ENCODE measurements at places on chromosomes 4 and X.

DNA sequence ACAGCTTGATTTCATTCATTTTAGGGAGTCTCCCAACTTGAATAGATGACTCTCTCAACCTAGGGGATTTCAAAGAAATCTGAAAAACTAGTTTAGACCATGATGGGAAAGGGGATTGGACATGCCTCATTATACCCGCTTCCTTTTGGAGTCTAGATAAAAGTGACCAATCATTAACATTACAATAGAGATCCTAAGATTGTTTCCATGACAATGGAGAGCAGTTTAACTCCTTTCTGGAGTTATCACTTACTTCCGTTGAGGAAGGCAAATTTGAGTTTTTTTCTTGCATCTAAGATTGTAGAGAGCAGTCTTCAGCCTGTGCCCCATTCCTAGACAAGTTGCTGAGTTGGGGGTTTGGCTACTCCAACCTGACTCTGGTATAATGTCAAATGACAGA is 11.4 kb upstream of the IL15 start:
- no peak for DNase-seq

DNA sequence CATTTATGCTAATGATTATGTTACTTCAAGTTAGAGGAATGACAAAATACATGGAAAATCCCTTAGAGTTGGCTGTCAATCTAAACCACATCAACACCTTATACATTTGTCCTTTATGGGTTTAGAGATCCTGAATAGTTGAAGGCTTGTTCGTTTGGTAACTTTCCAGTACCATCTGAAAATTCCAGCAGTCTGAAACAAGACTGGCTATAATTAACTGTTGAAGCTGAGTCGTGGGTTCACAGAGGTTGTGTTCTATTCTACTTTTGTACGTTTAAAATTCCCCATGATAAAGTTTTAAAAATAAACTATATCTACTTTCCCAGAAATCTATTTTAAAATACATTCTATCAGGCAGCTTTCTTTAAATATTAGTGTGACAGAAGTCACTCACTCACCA is 73.0 kb downstream of the USP46 start:
- no peak for DNase-seq

- DNase-seq, result no peak
Measured at GRCh38 chr4:158523990-158524535, 2.4 kb downstream of the RXFP1 start.

DNA sequence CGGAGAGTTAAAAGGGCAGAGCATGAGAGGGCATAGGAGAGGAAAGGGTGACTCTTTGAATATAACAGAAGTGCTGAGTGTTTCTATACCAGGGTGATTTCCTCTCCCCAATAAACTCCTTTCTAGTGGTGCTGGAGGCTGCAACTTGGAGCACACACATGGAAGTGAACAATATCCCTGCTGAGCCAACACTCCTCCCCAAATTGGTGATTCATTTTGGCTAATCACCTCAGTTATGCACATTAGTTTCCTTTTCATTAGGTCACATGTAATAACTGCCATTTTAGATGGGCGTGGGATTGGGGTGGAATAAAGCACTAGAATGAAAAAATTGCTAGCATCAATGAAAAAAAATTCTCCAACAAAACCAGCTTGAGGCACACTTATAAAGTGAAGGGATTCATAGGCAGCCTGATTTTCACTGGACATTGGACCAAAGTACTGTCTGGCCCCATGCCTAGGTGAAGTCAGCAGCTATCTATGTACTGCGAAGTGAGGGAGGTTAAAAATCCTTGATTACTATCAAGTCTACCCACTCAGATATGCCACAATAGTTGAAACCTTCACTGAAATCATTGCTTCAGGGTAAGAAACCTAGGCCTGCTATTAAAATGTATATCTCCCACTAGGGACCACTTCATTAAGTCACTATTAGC is 174.0 kb downstream of the GLUD2 start:
- DNase-seq, result no peak

- DNase-seq, result peak; percentile 65
Measured at GRCh38 chr4:11424000-11424399, 4.7 kb downstream of the HS3ST1 start.

DNA sequence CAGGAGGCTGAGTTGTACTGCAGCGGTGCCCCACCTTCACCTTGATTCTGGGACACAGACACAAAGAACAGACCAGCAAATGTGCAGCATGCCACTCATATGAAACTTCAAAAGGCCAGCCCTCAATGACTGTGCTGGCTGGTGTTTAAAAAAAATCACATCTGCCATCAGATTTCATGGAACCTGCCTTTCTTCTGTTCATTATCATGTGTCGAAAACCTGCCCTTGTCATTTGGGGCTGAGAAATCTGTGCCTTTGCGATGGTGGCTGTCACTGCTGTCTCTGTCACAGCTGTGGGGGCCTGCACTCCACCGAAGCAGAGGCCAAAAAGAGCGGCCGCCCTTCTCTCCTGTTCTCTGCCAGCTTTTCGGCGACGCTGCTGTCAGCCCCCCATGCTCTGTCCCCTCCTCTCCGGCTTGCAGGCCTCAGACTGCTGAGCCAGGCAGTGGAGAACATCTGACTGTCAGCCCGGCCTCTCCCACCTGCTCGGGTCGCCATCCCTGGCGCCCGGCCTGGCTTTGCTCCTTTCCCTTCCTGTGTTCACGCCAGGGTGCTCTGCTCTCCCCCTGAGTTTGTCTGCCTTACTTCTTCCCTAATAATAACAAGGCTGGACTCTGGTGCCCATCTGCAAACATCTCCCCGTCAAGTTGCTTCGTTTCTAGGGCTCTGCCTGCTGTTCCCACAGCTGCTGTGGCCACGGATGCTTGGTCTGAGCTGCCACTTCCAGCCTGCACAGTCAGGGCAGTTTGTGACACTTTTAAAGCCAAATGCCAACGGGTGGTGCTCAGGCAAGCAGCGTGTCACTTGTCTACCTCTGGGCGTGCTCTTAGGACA is 355.2 kb downstream of the UNC5C start:
- no peak for DNase-seq

DNA sequence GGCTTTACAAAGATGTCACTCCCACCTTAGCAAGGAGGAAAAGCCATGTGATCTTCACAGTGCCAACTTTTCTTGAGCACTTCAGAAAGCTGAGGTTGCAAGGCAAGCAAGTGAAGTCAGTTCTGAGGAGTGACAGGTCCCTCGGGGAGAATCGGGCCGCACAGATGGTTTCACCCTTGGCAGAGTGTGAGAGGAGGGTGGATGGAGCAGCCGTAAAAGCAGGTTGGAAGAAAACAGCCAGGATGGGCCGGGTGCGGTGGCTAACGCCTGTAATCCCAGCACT is 43.6 kb upstream of the TLR3 start:
- DNase-seq, result no peak

- DNase-seq, result no peak
Measured at GRCh38 chrX:107714206-107714891, 61.2 kb downstream of the TSC22D3 start.

DNA sequence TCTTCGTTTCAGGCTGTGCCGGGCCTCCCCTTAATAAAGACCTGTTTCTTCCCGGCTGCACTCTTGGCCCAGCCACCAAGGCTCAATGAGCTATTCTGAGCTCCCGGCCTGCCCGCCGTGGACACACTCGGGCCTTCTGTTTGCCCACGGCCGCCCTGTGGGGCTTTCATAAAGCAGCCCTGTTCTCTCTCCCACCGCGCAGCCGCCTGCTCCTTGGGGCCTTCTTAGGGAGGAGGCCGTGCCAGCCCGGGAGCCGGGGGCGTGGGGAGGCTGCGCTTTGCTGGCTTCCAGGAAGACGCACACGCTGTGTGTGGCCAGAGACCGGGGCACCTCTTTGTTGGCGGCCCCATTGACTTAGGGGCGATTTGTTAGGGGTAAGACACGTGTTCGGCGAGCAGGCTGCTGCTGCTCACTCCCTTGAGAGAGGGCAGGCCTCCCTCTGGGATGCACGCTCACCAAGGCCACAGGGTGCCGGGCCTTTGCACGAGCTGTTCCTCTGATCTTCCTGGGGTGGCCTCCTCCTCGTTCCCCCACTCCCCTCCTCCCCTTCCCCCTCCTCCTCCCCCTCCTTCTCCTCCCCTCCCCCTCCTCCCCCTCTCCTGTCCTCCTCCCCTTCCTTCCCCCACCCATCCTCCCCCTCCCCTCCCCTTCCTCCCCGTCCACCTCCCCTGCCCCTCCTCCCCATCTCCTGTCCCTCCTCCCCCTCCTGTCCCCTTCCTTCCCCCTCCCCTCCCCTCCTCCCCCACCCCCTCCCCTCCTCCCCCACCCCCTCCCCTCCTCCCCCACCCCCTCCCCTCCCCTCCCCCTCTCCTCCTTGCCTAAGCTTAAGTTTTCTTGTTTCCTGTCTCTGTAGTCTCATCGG is 11.3 kb downstream of the BLOC1S4 start:
- peak; percentile 58 for DNase-seq

- no peak for DNase-seq
Measured at GRCh38 chr4:169136330-169136729, 126.3 kb upstream of the CBR4 start.

- no peak for DNase-seq
Measured at GRCh38 chr4:153781280-153781679, 7.6 kb downstream of the SFRP2 start.

GRCh38 chrX:39808471-39808917 is 289.3 kb downstream of the BCOR start:
- no peak for DNase-seq

GRCh38 chr4:158201876-158202275 is 8.4 kb upstream of the TMEM144 start:
- DNase-seq, result no peak

GRCh38 chr4:110514889-110515479 is 39.0 kb downstream of the ENPEP start:
- no peak for DNase-seq

DNA sequence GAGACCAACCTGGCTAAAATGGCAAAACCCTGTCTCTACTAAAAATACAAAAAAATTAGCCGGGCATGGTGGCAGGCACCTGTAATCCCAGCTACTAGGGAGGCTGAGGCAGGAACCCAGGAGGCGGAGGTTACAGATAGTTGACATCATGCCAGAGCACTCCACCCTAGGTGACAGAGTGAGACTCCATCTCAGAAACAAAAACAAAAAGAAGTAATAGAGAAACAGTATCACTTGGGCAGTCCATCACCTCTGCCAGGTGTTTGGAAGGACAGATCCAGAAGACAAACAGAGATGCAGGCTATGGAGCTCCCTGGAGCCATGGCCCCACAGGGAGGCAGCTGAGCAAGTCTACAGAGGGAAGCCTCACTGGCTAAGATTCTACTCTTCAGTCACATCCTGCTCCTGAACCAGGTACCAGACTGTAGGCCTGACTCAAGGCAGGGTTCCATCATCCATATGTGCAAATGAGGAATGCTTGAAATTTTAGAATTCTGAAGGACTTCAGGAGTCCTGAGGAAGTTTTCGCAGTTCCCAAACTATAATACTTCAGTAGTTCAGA is 81.4 kb upstream of the CPEB2 start:
- DNase-seq, result no peak

GRCh38 chrX:155094468-155095061 is 23.3 kb downstream of the BRCC3 start:
- DNase-seq, result no peak

DNA sequence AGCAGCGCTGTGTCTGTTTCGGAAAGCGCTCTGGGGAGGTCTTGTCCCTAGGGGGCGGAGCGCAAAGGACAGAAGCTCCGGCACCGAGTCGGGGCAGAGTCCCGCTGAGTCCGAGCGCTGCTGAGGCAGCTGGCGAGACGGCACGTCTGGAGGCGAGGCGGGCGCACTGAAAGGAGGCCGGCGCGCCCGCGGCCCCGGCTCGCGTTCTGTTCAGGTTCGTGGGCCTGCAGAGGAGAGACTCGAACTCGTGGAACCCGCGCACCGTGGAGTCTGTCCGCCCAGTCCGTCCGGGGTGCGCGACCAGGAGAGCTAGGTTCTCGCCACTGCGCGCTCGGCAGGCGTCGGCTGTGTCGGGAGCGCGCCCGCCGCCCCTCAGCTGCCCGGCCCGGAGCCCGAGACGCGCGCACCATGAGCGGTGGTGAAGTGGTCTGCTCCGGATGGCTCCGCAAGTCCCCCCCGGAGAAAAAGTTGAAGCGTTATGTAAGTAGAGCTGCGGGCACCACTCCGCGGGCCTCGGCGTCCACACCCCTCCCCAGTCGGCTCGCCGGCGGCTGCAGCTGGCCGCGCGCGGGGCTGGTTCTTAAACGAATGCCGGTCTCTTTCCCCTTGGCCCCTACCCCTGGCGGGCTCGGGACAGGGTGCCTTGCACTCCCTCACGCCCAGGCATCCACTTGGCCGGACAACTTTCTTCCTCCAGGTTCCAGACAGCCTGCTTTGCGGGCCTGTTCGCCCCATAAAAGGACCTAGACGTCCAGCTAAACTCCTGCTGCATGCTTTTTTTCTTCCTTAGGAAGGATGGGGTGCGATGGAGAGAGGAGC is at the start of gene GAB1:
Gene GAB1 (plus strand): TSS at position 96 of the 819 bp plus-strand sequence. CDS start 313 bp downstream, at position 409.
- DNase-seq, result peak; percentile 83

DNA sequence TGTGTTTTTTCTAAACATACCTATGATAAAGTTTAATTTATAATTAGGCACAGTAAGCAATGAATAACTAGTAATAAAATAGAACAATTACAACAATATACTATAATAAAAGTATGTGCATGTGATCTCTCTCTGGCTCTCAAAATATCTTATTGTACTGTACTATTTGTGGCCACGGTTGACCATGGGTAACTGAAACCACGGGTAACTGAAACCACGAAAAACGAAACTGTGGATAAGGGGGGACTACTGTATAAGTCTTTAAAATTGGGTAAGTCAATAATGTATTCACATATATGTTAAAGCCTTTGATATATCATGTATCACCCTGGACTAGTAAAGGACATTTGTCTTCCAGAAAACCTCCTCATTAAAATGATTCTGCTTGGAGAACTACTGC is 20.0 kb downstream of the TMEM154 start:
- DNase-seq, result no peak

DNA sequence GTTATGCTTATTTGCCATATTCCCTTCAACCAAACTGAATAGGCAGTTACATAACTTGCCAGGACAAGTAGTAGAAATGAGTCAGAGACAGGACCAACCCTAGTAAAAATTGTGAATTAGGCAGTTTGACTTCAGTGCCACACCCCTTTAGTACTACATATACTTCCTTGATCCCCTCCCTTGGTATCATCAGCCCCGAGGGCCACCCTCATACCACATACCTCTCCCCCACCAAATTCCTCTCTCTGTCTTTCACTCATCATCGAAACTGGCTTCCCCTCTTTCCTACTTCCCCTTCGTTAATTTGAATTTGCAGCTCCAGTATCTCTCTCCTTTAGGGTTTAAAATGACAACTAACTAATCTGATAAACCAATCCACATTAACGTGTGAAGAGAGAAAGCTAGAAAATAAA is 7.9 kb upstream of the PTPN13 start:
- DNase-seq, result no peak

DNA sequence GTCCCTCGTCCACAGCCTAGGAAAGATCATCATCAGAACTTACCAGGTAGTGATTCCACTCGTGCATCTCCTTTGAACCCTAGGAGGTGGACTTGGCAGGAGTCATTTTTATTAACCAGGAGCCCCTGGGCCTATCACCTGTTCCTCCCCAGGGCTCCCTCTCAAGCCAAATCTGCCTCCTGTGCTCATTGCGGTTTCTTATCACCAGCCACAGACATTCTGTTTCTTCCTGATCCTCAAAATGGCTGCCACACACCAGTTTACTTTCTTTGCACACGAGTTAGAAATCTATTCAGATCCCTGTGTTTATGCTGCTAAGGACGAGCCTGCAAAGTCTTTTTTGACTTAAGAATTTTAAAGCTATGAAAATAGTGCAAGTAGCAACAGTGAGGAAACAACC is 354.5 kb upstream of the BOD1L1 start:
- no peak for DNase-seq

Measured in right lung (tissue), 10 donors.